ENCODE measurements at places on chromosomes 16 and 17. TPM values are rescaled to one million over a fixed set of nuclear protein-coding genes. Genes with fewer than 3 reads are reported as not detected.

GRCh38 chr17:53765609-53766008 lies 57.1 kb upstream of the KIF2B start:
- H3K36me3 ChIP-seq, result no peaks in the 10 kb centered on the region
- H3K27me3 ChIP-seq, result no peaks in the 10 kb centered on the region
- no peak overlapping the region for H3K4me3 ChIP-seq
- H3K27ac ChIP-seq, result no peak overlapping the region
- H3K4me1 ChIP-seq, result no peaks in the 10 kb centered on the region
- DNase-seq, result no peak

DNA sequence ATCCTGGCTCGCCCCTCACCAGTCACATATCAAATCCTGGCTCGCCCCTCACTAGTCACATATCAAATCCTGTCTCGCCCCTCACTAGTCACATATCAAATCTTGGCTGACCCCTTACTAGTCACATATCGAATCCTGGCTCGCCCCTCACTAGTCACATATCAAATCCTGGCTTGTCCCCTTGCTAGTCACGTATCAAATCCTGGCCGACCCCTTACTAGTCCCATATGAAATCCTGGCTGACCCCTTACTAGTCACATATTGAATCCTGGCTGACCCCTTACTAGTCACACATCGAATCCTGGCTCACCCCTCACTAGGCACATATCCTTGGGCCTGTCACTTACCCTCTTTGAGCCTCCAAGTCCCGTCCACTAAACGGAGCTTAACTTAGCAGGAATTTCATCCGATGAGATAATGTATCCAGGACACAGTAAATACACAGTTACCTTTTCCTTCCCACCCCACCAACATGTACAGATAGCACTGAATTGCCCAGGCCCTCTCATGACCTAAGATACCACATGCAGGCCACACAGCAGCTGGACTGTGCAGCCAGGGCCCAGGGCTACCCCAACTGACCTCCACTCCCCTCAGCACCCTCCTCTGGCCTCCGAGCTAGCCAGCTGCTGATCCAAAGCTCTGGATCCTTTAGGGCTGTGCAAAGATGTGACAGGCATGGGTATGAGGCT lies 157.8 kb upstream of the RPH3AL start:
- DNase-seq, result no peak
- no peaks in the 10 kb centered on the region for H3K27me3 ChIP-seq
- H3K4me3 ChIP-seq, result no peak overlapping the region
- no peaks in the 10 kb centered on the region for H3K4me1 ChIP-seq
- H3K27ac ChIP-seq, result no peak overlapping the region

DNA sequence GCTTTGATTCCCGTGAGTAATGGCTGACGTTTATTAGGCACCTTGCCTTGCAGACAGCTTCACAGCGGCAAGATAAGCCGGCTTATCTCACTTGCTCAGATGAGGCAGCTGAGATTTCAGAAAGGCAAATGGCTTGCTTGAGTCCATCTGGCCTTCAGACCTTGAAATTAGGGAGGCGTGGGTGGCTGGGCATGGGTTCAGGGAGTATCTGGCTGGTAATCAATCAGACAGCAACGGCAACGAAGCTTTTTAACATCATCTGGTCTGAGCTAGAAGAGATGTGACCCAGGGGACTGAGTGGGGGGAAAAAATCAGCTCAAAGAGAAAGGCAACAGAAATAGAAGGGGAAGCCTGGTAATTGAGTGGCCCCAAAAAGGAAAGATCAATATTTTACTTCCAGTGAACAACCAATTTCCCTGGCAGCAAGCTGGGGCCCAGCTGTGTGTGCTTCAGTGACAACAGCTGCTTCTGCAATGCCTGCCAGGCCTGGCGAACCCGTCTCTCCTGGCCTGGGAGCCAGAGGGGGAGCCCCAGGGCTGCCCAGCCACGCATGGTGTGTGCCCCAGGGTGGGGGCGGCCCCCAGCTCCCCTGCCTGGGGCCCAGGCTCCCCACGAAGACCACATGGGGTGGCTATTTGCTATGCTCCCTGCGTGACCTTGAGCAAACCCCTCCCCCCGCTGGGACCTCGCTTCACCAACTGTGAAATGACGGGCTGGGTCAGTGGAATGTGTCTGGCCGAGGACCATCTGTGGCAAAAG lies 34.0 kb downstream of the RAB11FIP4 start:
- peaks cover 7% of the 10 kb centered on the region for H3K27me3 ChIP-seq
- H3K27ac ChIP-seq, result no peak overlapping the region
- no peaks in the 10 kb centered on the region for H3K4me1 ChIP-seq
- no peak for DNase-seq
- no peaks in the 10 kb centered on the region for H3K36me3 ChIP-seq

DNA sequence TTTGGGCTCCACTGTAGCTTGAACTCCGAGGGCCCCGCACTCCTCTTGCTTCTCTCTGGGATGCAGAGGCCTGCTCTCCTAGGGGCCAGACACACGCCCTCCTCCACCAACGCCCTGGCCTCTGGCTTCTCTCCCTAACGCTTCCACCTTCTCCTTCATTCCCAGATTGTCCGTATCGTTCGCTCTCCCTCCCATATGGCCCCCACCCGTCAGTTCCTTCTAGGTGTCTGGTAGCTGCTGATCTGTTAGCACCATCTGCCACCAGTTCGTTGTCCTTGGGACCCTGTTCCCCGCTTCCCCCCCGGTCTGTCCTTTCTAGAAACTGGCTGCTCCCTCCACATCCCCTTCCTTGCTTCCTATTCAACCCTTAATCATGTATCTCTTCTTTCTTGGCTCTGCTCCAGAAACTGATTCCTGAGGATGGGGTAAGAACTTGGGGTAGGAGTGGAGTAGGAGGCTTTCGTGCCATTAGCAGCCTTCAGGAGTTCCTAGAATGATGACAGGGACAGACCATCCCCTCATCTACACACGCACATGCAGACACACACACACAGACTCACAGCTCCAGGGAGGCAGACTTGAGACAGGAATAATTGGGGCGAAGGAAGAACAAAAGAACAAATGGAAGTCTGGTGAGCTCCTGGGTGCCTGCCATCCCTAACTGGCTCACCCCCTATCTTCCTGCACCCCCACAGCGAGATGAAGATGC lies 4.3 kb downstream of the ATP1B2 start:
- H3K36me3 ChIP-seq, result peaks cover 2% of the 10 kb centered on the region
- peaks cover 44% of the 10 kb centered on the region for H3K27me3 ChIP-seq
- no peak for DNase-seq
- H3K4me3 ChIP-seq, result no peak overlapping the region
- H3K27ac ChIP-seq, result no peak overlapping the region

DNA sequence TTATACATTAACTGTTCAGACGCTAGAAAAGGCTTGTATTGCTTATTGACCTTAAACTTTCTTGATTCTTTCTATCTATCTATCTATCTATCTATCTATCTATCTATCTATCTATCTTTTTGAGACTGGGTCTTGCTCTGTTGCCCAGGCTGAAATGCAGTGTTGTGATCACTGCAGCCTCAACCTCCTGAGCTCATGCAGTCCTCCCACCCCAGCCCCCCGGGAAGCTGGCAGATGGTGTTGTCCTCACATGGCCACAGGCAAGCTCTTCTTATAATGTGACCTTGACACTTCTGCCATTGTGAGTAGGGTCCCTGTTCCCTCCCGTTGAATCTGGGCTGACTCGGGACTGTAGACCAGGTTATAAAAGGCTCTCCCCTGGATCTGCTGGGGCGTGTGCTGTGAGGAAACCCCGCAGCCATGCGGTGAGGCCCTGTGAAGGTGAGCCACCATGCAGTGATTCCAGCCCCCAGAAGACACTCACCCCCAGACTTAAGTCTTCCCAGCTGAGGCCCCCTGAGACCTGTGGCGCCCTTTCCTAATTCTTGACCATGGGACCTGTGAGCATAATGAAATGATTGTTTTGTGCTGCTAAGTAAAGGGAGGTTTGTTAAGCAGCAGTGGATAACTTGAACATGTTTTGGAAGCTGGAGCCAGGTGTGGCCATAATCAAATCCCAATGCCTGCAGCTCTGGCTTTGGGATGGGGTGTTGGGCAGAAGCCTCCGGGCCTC lies 54.3 kb downstream of the RPTOR start:
- DNase-seq, result no peak
- H3K4me1 ChIP-seq, result peaks cover 65% of the 10 kb centered on the region
- no peak overlapping the region for H3K4me3 ChIP-seq
- H3K27ac ChIP-seq, result no peak overlapping the region
- H3K36me3 ChIP-seq, result peaks cover 15% of the 10 kb centered on the region

GRCh38 chr16:86344586-86344871 lies 165.8 kb upstream of the FOXF1 start:
- no peak for DNase-seq
- no peak overlapping the region for H3K4me3 ChIP-seq
- peaks cover 32% of the 10 kb centered on the region for H3K27me3 ChIP-seq
- H3K27ac ChIP-seq, result no peak overlapping the region
- no peaks in the 10 kb centered on the region for H3K36me3 ChIP-seq

- H3K27ac ChIP-seq, result peak overlapping the region; percentile 94
- H3K4me1 ChIP-seq, result peaks cover 51% of the 10 kb centered on the region
- H3K27me3 ChIP-seq, result no peaks in the 10 kb centered on the region
- H3K4me3 ChIP-seq, result peak overlapping the region; percentile 97
- peaks cover 45% of the 10 kb centered on the region for H3K36me3 ChIP-seq
- DNase-seq, result peak; percentile 69
Observed at GRCh38 chr16:29665294-29666077, 2.4 kb downstream of the SPN start.

GRCh38 chr17:35774499-35774898 lies 13.8 kb downstream of the C17orf50 start:
- H3K27ac ChIP-seq, result no peak overlapping the region
- peaks cover 25% of the 10 kb centered on the region for H3K27me3 ChIP-seq
- no peaks in the 10 kb centered on the region for H3K36me3 ChIP-seq
- no peak for DNase-seq
- no peaks in the 10 kb centered on the region for H3K4me1 ChIP-seq
- no peak overlapping the region for H3K4me3 ChIP-seq

- no peak overlapping the region for H3K27ac ChIP-seq
- H3K36me3 ChIP-seq, result no peaks in the 10 kb centered on the region
- no peaks in the 10 kb centered on the region for H3K4me1 ChIP-seq
Observed at GRCh38 chr17:17567631-17568030, 23.9 kb downstream of the PEMT start.

- H3K4me1 ChIP-seq, result no peaks in the 10 kb centered on the region
- H3K36me3 ChIP-seq, result no peaks in the 10 kb centered on the region
- H3K4me3 ChIP-seq, result no peak overlapping the region
- no peak overlapping the region for H3K27ac ChIP-seq
- no peak for DNase-seq
- peaks cover 24% of the 10 kb centered on the region for H3K27me3 ChIP-seq
Observed at GRCh38 chr17:55588446-55589242, 77.4 kb upstream of the SMIM36 start.

- no peaks in the 10 kb centered on the region for H3K27me3 ChIP-seq
- DNase-seq, result peak; percentile 79
- peak overlapping the region; percentile 94 for H3K27ac ChIP-seq
- peaks cover 66% of the 10 kb centered on the region for H3K4me1 ChIP-seq
Observed at GRCh38 chr17:35895636-35896587, 15.8 kb upstream of the CCL5 start.

DNA sequence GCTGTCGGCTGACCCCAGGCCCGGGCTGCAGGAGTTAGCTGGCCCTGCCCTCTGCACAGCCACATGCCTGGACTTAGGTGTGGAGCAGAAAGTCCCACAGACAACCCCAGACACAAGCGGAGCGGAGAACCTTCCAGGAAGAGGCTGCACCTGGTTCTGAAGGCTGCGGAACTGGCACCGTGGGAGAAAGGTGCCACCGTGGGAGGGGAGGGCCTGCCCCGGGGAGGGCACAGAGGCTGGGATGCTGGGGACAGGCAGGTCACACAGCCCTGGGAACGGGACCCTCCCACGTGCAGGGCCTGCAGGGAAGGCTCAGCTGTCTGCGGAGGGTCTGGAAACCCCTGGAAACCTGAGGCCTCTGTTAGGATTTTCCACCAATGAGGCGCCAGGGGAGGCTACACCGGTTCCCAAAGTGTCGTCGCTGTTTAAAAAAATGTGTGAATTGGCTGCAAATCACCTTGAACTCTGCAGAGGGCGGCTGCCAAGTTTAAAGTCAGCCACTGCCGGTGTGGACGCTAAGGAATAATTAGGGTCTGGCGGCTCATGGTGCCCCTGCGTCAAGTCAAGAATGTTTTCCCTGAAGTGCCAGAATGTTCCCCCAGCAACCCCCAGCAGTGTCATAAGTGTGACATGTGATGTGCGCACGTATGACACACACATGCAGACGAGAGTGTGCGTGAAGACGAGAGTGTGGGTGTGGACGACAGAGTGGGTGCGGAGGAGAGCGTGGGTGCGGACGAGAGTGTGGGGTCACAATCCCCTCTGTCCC lies 50.9 kb upstream of the PABPN1L start:
- DNase-seq, result no peak
- H3K36me3 ChIP-seq, result no peaks in the 10 kb centered on the region
- no peaks in the 10 kb centered on the region for H3K27me3 ChIP-seq

The WNT9B gene
- not detected for total RNA-seq

The MYH1 gene
- total RNA-seq, result not detected

The TNFSF13 gene
- 3.5 TPM for total RNA-seq

The CLEC18C gene
- not detected for total RNA-seq

The CDH3 gene
- 0.19 TPM for total RNA-seq

The ABCA6 gene
- not detected for total RNA-seq

The DPEP1 gene
- total RNA-seq, result not detected
